ENCODE measurements at places on chromosomes 6 and 20.

DNA sequence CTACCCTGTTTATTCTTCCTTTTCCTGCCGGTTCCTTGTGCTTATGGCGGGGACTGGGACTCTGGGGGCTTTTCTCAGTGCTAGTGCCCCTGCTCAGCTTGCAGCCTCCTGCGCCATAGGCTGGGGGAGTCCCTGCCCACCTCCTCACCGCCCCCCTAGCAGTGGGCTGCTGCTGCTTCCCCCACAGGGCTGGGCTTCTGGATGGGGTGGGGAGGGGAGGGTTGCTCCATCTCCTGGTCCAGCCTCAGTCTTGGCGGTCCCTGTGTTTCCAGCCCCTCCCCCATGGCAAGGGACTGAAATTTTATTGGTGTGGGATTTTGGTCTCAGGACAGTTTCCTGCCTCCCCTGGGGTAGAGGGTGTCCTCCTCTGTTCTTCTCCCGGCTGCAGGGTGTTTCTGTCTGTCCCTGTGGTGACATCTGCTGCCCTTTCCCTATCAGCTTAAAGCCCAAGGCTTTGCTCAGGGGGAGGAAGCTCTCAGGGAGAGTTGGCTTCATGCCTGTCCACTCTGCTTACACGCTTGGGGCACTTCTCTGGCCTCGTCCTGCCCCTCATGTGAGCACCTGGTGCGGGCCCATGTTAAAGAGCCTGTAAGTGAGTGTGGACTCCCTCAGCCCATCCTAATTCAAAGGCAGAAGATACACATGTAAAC, 100.6 kb downstream of the HIVEP1 start:
- peak; percentile 35 for DNase-seq

- DNase-seq, result peak; percentile 88
Observed at GRCh38 chr20:59207742-59208357, 44.2 kb downstream of the ZNF831 start.

GRCh38 chr20:21609221-21609620, 95.4 kb upstream of the NKX2-2 start:
- no peak for DNase-seq

DNA sequence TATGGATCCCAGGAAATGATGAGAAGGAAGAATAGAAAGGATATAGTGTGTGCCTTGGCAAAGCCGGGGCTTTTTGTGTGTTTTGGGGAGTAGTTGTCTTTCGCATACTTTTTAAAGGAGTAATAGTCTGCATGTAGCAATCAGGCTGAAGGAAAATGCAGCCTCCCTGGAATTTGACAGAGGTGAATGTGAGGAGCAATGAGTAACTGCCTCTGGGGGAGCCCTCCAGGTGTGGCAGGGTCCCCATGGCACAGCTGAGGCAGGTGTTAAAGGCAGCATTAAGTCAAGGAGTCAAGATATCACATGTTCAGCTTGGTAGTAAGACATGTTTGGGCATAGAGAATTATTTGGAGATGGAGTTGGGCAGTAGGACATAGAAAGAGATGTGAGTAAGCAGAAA, 203.1 kb downstream of the C6orf118 start:
- no peak for DNase-seq

- no peak for DNase-seq
Observed at GRCh38 chr6:150149146-150149545, 6.3 kb downstream of the PPP1R14C start.

- no peak for DNase-seq
Observed at GRCh38 chr20:23155141-23155590, 69.0 kb upstream of the CD93 start.

DNA sequence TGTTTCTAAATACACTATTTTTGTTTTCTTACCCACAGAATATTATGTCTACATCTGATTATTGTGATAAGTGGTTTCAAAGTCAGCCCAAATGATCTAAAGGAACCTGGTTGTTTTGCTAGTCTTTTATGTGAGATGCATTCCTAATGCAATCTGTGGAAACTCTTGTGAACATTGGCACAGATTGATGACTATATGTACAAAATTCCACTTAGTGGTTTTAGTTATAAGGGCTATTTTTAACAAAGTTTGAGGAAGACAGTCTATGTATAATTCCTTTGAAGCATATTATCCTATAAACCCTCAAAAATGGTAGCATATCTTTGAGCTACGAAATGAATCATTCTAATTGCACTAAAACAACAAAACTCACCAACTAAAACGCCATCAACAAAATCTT, 140.9 kb downstream of the GRIK2 start:
- no peak for DNase-seq

Measured in D341Med (cell line).